ENCODE measurements at places on chromosomes 16 and 17.

DNA sequence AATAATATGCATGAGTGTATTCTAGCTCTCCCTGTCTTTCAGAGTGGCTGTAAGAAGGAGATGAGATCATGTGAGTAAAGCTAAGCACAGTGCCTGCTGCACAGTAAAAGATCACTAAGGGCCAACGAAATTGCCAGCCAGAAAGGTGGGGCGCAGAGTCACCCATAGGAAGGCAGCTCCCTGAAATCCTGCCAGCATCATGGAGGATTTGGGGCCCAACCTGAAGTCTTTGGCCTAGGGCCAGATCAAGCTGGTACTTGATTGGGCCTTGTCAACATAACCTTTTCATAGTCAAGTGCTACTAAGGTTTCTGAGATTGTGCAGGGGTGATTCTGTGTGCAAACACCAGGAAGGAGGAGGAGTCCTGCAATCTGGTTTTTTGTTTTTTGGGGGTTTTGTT is 16.5 kb downstream of the SCNN1B start:
- no peak for DNase-seq

DNA sequence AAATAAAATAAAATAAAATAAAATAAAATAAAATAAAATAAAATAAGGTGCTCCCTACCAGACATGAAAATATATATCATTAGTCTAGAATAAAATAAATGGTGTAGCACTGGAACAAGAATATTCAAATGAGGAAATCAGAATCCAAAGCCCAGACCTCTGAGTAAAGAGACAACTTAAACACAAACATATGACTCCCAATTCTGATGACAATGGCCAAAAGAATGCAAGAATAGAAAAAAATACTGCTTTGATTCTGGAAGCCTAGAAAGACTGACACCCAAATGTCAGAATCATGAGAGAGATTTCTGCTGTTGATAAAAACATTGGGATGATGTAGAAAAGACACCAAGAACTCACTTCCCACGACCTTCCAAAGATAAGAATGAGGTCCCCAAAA is 27.9 kb downstream of the MYOCD start:
- no peak for DNase-seq

DNA sequence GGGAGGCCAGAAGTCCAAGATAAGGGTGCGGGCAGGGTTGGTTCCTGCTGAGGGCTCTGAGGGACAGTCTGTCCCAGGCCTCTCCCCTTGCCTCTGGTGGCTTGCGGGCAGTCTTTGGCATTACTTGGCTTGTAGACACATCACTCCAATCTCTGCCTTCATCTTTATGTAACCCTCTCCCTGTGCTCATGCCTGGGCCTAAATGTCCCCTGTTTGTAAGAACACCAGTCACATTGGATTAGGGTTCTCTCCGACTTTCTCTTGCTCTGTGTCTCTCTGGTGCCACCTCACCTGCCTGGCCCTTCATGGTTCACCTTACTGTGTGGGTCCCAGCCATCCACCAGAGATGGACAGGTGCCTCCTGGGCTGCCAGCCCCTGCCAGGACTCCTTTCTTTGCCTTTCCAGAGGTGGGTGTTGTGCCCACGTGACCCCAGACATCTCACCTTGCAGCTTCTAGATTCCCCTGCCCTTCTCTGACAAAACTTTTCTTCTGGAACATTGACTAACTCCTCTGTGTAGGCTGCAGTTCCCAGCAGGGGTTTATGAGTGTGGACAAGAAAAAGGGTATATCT is 205.8 kb downstream of the MSI2 start:
- DNase-seq = no peak

DNA sequence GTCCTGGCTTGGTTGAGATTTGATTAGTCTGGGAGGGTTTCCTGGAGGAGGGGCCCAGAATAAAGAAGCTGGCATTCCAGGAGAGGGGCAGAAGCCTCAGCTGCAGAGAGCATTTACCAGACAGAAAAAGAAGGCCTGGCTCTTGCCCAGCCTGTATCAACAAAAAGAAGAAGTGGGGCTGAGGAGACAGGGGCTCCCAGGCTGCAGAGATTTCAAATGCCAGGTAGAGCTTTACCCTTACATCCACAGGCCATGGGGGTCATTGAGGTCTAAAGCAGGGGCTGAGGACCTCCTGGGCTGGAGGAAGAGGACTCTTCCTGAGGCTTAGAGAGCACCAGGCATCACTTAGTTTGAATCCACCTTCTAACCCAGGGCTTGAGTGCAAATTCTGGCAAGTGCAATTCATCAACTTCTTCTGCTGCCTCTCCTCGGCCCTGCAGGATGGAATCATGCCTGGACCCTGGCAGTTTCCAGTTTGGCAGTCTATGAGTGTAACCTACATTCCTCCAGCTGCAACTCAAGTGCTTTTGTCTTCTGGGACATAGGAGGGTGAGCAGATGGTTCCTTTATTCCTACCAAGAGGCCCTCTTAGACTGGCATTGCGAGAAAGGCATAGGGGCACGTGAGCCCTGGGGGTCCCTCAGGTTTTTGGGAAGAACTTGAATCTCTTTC is 15.3 kb downstream of the CA7 start:
- no peak for DNase-seq

DNA sequence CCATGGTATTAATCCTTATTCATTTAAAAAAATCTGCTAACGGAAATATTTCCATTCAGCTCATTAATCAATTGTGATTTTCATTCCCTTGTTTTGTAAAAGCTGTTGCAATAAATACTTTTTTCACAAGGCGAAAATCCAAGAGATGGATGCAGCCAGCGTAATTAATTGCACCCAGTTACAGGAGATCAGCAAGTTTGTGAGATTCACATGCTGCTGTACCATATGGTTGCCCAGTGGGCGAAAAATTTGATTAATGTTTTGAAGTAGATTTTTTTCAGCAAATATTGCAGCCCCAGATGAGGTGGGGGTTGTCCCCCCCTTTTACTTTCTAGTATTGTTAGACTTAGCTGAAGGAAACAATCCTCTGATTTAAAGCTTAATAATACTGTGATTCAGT is 186.6 kb downstream of the WWOX start:
- no peak for DNase-seq

GRCh38 chr17:4342535-4342934 is 23.9 kb downstream of the UBE2G1 start:
- DNase-seq = no peak

GRCh38 chr16:85639529-85640253 is 26.6 kb downstream of the GSE1 start:
- no peak for DNase-seq

DNA sequence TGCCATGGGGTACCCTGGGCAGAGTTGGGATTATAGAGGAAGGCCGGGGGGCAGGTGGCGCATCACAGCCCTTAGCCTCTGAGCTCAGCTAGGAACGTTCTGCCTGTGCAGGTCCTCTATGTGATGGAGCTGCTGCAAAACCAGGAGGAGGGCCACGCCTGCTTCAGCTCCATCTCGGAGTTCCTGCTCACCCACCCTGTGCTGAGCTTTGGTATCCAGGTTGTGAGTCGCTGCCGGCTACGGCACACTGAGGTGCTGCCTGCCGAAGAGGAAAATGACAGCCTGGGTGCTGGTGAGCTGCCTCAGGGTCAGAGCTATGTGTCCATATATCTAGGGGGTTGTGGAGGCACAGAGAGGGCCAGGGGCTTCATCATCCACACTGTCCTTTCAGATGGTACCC is 5.8 kb upstream of the NRN1L start:
- DNase-seq = no peak

DNA sequence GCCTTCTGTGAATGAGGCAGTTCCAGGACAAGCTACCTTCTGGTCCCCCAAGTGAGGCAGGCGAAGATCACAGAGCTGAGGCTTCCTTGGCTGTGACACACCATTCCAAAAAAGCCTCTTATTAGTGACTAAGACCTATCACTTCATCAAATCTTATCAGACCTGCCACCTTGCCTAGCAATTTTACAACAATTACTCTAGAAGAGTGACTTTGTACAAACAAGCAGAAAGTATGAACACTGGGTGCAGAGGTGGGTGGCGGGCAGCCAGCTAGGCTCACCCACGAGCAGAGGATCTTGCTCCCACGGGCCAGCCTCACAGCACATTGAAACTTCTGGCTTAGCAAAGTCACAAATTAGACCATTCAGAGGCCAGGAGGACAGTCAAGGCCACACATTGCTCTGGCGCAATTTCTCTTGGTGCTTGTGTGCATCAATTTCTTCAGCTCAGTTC is 2.2 kb upstream of the ICAM2 start:
- DNase-seq = no peak

- DNase-seq = no peak
Observed at GRCh38 chr16:275786-276232, at the start of gene RGS11. Gene RGS11 (minus strand): TSS chr16:275944. CDS start chr16:275911, 33 bp downstream.

DNA sequence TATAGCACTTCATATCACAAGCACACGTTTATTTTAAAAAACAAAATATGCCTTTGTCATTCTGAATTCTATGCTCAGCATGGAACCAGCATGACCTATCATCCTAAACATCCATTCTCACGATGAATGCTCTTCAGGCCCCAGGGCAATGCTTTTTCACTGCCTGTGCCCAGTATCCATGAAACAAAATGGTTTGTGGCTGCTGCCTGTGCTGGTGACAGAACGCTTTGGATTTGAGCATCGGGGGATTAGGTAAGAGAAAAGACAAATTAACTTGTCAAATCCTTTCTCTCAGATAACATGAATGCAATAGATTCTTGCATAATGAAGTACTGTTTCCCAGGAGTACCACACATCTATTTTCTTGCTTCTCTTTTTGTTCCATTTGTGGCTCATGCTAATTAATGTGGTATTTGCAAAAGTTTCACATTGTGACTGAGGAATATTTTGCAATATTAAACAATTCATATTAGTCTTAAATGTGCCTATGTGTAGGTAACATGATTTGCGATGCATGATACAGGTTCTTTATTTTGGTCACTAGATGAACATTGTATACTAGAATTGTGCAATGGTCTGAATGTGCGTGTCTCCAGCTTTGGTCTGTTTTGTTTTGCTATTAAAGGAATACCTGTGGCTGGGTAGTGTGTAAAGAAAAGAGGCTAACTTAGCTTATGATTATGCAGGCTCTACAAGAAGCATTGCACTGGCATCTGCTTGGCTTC is 25.8 kb upstream of the SRSF1 start:
- no peak for DNase-seq

- DNase-seq = no peak
Observed at GRCh38 chr17:60107526-60108257, 29.0 kb upstream of the HEATR6 start.

GRCh38 chr17:11506635-11507034 is 91.6 kb upstream of the DNAH9 start:
- peak; percentile 84 for DNase-seq

DNA sequence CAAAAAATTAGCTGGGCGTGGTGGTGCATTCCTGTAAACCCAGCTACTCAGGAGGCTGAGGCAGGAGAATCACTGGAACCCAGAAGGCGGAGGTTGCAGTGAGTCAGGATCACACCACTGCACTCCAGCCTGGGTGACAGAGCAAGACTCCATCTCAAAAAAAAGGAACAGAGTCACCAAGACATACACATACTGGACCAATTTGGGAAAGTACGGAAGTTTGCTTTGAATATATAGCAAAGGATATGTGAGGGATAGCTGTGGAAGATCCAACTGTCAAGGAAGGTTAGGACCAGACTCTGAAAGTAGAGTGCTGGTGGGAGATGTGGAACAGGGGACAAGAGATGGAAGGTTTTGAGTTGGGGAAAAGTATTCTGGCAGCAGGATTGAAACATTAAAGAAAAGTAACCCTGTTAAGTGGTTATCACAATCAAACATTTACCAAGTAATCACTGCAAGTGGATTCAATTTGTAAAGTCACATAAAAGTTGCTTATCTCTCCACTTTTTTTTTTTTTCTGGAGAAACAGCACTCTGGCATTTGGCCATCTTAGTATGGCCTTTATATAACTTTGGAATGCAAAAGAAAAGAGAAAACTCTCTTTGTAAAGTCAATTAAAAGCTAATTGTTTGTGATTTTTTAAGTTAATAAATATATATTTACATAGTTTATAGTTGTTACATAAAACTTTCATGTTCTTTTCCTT is 259.4 kb upstream of the TBX2 start:
- DNase-seq = no peak

Measured in RKO (cell line).